RPMI8226 (cell line): ENCODE measurements at places on chromosomes 2 and 18.

GRCh38 chr2:217466805-217467204 is 536.0 kb downstream of the TNS1 start:
- no peak for DNase-seq

- DNase-seq = no peak
Measured at GRCh38 chr2:219056896-219057708, 3.6 kb downstream of the IHH start.

- no peak for DNase-seq
Measured at GRCh38 chr2:202290316-202290715, 24.8 kb downstream of the NOP58 start.

DNA sequence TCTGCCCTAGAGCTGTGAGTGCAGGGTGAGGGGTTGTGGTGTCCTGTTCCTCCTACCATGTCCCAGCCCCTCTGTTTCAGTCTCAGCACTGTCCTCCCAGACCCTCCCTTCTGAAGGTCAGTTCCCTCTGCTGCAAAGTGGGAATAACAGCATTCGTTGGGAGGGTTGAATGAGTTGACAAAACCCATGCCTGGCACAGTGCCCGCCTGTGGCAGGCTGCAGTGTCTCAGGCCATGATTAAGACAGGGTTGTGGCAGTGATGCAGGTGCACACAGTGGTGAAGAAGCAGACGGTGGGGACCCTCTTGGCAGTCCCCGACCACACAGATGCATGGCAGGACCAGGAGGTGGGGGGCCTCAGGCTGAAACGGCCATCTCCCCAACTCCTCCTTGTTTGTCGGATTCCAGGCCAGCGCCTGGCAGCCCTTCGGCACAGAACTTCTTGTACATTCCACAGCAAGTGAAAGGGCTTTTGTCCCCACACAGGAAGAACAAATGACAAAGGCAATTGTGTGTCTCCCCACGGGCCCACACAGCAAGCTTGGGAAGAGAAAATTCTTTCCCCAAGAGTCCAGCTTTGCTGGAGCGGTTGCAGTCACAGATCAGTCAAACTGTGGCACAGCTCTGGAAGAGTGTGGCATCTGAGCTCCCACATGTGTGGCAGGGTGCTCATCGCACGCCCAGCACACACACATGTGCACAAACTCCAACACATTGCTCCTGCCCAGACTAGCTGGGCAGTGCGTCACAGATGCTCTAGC is 92.0 kb upstream of the MSH2 start:
- peak; percentile 85 for DNase-seq

GRCh38 chr2:236342951-236343350 is 78.7 kb upstream of the ASB18 start:
- DNase-seq = no peak

GRCh38 chr2:23302591-23302990 is 82.4 kb upstream of the KLHL29 start:
- no peak for DNase-seq

DNA sequence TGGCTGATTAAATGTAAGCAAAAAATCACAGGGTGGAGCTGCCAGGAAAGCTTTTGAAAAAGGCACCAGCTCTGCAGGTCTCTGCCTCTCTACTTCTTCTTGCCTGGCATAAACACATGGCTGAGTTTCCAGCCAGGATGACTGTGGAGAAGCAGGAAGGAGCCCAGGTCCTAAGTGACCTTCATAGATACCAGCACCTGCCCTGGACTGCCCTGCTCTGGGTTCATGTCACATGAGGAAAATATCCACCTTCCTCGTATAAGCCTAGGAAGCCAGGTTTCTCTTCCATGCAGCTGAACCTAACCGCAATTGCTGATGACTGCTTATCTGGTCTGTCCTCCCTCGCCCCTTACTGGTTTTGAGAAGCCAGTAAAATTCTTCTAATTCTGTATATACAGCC is 47.8 kb upstream of the CREB1 start:
- no peak for DNase-seq

DNA sequence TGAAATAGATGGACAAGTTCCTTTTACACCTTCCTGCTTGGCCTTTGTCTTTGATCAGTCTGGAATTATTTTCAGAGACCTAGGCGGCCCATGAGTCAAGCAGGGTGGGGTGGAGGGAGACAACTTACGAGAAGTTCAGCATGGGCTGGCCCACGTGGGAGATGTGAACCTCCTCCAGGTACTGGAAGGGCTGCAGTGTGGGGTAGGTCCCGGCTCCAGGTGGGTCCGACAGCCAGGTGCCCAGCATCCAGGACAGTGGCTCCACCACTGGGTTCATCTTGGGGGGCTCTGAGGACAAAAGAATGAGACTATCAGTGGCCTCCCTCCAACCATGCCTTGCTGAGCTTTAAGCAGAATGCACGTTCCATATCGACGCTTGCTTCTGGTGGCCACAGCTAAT is 30.8 kb downstream of the THAP4 start:
- DNase-seq = no peak

DNA sequence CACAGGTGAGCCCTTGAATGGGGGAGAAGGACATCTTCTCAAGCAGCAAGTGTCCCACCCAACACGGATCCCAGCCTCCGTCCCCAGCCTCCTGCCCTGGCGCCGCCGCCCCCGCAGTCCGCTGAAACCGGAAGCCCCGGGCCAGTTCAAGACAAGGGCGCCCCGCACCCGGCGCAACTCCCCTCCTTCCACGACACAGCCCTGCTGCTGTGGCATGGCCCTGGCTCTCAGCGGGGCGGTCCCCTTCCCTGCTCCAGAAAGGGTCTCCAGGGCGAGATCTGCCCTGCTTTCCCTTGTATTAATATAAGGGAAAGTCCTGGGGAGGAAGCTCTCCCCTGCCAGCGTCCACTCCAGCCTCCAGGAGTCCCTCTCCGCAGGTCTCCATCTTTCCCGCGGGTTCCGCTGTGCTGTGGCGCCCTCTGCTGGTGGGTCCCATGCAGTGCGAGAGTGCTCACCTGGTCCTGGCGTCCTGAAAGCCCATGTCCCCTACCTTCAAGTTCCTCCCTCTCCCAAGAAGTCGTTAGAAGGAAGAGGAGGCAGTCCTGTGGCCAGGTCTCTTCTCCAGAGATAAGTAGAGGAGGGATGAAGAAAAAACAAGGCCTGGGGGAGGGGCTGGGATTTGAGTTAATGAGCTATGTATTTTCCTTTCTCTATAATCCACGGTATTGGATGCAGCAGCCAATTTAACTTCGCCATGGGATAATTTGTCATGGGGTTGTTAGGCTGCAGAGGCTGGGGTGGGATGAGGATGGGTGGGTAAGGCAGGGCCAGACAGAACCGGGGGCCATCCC is 176.0 kb downstream of the SMAD2 start:
- DNase-seq = peak; percentile 73

- no peak for DNase-seq
Measured at GRCh38 chr2:230737300-230737699, 24.7 kb downstream of the CAB39 start.

DNA sequence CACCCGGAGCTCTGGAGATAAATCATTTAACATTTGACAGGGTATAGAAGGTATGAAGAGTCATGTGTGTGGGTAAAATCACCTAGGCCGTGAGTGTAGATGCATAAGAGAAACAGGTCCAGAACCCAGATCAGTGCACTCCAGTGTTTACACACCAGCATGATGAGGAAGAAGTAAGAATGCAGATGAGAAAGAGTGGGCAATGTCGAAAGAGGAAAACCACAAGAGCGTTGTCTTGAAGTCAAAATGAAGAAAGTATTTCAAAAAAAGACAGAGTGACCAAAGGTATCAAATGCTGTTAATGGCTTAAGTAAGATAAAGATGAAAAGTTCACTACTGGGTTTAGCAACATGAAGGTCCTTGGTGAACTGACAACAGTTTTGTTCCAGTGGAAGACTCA is 32.0 kb upstream of the PLB1 start:
- DNase-seq = no peak

- no peak for DNase-seq
Measured at GRCh38 chr2:68238955-68239822, 13.1 kb downstream of the PPP3R1 start.
